ENCODE measurements at places on chromosomes 2 and 18. TPM values are rescaled to one million over a fixed set of nuclear protein-coding genes. Genes with fewer than 3 reads are reported as not detected.

- H3K4me1 ChIP-seq = peaks cover 2% of the 10 kb centered on the region
- H3K4me3 ChIP-seq = no peak overlapping the region
- H3K27me3 ChIP-seq = peaks cover 7% of the 10 kb centered on the region
- H3K36me3 ChIP-seq = no peaks in the 10 kb centered on the region
Observed at GRCh38 chr2:112166806-112167499, 28.8 kb downstream of the FBLN7 start.

Gene KLHL30
- total RNA-seq = not detected

DNA sequence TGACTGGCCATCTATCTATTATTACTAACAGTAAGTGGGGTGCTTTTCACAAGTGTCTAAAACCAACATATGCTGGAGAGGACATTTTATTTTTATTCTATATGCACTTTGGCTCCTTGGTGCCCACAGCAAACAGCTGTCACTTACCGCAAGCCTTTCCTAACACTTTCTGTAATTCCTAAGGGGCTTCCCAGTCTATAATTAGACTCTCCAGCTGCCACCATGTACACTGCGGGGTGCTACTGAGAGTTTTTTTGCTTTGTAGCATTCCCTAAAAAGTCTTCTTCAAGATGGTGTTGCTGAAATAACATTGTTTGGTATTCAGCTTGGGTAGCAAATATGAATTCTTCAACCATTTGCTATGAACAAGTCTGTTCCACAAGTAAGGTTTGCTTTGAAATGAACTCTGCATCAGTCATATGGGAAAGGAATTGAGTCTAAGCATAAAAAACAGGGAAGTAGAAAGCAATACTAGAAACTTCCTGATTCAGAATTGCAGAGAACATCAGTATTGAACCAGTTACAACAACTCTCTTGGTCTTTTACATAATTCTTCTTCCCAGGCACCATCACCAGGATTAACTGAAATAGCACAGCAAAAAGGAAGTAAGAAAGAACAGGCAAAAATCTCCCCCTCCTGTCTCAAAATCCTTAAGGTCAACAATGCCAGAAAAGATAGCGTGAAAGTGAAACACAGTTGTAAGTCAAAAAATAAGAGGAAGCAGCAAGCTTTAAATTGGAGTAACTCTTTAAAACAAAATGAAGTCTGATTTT is 28.6 kb downstream of the EPB41L3 start:
- no peaks in the 10 kb centered on the region for H3K36me3 ChIP-seq
- no peaks in the 10 kb centered on the region for H3K4me1 ChIP-seq
- H3K4me3 ChIP-seq = no peak overlapping the region
- no peaks in the 10 kb centered on the region for H3K27me3 ChIP-seq
- H3K27ac ChIP-seq = no peak overlapping the region
- no peak for DNase-seq

DNA sequence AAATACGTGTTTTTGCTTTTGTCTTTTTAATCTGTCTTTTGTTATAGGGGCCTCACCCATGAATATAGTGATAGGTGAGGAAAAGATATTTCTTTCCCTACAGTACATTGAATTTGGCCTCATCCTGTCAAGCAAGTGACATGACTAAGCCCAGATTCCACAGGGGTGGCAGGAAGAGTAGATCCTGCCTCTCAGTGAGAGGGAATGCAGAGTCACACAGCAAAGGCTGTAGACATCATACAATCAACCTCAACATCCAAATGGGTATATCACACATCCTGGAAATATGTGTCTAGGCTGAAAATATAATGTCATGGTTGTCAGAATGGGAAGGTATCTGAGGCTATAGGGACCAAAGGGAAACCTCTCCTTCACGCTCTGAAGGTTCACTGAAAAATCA is 269.6 kb downstream of the CDH20 start:
- H3K4me1 ChIP-seq = no peaks in the 10 kb centered on the region
- no peak overlapping the region for H3K27ac ChIP-seq
- H3K36me3 ChIP-seq = no peaks in the 10 kb centered on the region
- peaks cover 28% of the 10 kb centered on the region for H3K27me3 ChIP-seq
- no peak overlapping the region for H3K4me3 ChIP-seq
- no peak for DNase-seq

- H3K4me1 ChIP-seq = no peaks in the 10 kb centered on the region
- no peak overlapping the region for H3K4me3 ChIP-seq
- H3K27ac ChIP-seq = no peak overlapping the region
- no peaks in the 10 kb centered on the region for H3K36me3 ChIP-seq
- peaks cover 1% of the 10 kb centered on the region for H3K27me3 ChIP-seq
- DNase-seq = no peak
Observed at GRCh38 chr2:165522719-165523118, 53.2 kb downstream of the CSRNP3 start.

Gene ADD2
- 25.7 TPM for total RNA-seq

DNA sequence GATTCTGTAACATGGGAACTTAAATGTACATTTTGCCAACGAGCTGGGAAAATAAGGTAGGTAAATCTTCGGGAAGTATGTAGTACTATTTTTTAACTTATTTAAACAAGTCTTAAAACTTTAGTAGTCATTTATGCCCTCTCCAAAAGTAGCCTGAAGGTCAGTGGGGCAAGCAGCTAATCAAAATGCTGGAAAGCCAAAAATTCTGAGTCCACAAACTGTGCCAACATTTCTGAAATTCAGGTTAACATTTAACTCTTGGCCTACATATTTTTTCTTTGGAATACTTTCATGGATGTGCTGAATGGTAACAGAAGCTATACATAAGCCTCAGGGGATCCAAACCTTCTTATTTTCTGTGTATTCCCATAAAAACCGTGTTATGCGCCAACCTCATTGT is 26.3 kb downstream of the WDR75 start:
- no peaks in the 10 kb centered on the region for H3K4me1 ChIP-seq
- no peak for DNase-seq
- peaks cover 25% of the 10 kb centered on the region for H3K36me3 ChIP-seq
- no peak overlapping the region for H3K4me3 ChIP-seq
- no peak overlapping the region for H3K27ac ChIP-seq
- H3K27me3 ChIP-seq = no peaks in the 10 kb centered on the region

GRCh38 chr2:164671664-164672396 is 50.5 kb upstream of the GRB14 start:
- H3K27ac ChIP-seq = no peak overlapping the region
- H3K36me3 ChIP-seq = no peaks in the 10 kb centered on the region
- no peaks in the 10 kb centered on the region for H3K4me1 ChIP-seq
- H3K27me3 ChIP-seq = no peaks in the 10 kb centered on the region
- no peak overlapping the region for H3K4me3 ChIP-seq

Gene RABL2A
- total RNA-seq = 23.9 TPM

DNA sequence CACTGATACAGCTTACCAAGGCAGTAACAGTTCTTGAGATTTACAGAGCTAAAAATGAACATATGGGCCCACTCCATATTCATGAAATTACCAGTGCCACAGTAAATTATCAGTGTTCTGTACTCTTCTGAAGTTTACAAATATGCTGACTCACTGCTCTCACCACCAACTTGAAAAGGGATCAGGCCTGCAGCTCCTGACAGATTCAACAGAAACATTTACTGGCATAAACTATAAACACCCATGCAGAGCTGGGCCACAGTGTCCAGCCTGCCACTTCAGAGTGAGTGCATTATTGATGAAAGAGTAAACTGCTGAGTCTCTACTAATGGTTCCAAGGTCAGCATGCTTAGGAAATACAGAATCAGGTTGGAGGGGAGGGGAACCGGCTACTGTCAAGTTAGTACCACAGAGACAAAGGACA is 83.1 kb downstream of the FARSB start:
- peak overlapping the region; percentile 31 for H3K27ac ChIP-seq
- DNase-seq = no peak
- peaks cover 15% of the 10 kb centered on the region for H3K4me1 ChIP-seq
- no peak overlapping the region for H3K4me3 ChIP-seq
- peaks cover 14% of the 10 kb centered on the region for H3K36me3 ChIP-seq

GRCh38 chr2:197209742-197210408 is 100.7 kb downstream of the ANKRD44 start:
- H3K36me3 ChIP-seq = peaks cover 7% of the 10 kb centered on the region
- peaks cover 92% of the 10 kb centered on the region for H3K4me1 ChIP-seq
- no peak for DNase-seq
